Activated T-helper 9 cell treated with anti-CD3 and anti-CD28 coated beads, Interleukin-2, amount 50 U/mL, for 16 hours (primary cell): ENCODE measurements at places on chromosomes 16 and 17.

DNA sequence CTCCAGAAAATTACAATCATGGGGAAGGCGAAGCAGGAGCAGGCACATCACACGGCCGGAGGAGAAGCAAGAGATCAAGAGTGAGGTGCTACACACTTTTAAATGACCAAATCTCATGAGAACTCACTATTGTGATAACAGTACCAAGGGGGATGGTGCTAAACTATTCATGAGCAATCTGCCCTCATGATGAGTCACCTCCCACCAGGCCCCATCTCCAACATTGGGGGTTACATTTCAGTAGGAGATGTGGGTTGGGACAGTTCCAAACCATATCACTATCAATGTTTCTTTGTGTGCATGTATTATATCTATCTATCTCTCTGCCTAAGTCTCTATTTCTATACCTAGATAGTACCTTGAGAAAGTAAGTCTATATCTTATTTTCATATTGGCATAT is 724.8 kb downstream of the CDH11 start:
- no peak for DNase-seq

DNA sequence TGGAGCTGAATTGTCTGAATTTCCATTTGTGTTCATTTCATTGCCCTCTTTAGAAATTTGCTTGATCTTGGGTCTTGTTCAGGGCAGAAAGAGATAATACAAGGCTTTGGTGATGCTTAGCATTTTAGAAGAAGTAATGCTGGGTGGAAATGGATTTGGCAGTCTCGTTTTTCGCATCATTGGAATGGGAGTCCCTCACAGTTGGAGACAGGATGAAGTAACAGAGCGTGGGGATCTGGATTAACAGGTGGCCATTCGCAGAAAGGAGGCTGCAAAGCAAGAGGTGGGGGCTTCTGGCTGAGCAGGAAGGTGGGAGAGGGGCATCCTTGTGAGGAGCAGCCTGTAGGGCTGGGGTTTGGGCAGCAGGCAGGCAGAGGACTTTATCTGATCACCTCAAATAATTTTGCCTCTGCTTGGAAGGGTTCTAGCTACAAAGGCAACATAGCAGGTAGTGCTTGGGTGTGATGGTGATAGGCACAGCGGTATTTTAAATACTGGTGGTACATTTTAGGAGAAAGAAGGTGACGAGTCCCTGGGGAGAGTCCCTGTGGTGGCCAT is 17.0 kb downstream of the KSR1 start:
- no peak for DNase-seq

GRCh38 chr16:12750554-12750918 is 53.2 kb downstream of the CPPED1 start:
- no peak for DNase-seq

DNA sequence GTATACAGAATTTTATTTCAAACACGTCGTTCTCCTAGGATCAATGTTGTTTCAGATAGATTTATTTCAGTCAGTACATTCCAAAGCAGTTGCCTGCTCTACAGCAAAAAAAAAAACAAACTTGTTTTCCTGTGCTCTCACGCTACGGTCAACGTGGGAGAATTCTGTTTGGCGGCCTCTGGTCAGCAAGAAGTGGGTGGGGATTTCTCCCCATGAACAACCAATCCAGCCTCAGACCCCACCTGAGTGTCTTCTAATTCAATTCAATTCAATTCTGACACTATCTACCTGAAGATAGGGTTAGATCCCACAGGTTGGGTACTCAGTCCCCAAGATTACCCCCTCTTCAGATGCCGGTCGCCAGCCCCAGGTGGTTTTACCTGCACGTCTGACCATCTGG is 22.1 kb downstream of the C17orf58 start:
- DNase-seq = no peak

DNA sequence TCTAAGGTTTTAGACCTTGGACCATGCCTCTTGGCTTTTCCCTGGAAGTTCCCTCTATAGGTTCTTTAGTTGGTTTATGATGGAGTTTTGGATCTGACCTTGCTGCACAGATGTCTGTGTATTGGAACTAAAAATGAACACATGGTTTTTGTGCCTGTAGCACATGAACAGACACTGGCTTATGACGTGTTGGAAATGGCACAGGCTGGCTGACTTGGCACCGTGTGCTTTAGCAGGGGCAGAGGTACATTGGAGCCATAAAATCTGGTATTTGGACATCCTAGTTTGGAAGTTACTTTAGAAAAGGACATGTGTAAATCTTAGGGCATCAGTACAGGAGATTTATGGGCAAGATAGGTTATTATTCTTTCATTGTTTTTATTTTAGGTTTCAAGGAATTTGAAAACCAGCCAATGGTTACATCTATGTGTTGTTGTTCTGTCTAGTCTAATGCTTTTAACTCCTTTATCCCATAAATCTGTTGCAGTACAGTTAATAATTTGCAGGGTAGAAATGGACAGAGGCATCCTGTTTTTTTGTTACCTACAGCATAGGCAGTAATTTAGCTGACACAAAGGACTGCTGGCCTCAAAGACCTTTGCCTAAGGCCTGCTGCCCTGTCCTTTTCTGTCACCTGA is 6.0 kb downstream of the SOCS7 start:
- no peak for DNase-seq

DNA sequence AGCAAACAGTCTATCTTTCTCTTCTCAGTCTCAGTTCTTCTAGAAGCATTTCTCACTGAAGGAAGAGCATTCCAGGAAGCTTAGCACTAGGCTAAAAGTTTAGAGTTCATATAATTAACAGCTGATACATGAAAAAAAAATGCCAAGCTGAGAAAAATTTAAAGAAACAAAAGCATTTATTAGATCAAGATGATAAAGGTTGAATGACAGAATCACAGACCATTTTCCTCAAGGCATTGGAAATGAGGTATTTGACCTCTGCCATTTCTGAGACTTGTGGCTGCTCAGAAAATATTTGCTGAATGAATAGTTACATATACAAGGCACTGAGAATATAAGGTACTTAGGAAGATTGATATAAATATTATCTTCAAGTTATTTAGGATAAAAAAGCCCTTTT is 901.6 kb upstream of the GOT2 start:
- DNase-seq = no peak

GRCh38 chr17:81890447-81891302 is 711 bp downstream of the ALYREF start:
- no peak for DNase-seq

DNA sequence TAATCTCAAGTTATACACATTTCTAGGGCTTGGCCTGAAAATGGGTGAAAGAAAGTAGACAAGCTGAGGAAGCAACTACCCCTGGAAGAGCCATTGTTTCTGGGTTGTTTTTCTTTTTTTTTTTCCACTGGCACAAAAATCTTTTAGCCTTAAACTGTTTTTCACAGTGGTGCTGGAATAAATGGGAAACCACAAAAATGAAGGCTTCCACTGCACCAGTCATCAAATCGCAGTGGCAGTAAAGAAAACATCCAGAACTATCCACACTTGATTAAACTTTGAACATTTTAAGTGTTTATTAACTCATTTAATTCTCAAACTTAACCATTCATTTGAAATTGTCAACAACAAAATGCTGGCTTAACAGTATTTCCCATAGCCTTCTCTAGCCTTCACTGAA is 14.3 kb downstream of the CMTM4 start:
- no peak for DNase-seq

DNA sequence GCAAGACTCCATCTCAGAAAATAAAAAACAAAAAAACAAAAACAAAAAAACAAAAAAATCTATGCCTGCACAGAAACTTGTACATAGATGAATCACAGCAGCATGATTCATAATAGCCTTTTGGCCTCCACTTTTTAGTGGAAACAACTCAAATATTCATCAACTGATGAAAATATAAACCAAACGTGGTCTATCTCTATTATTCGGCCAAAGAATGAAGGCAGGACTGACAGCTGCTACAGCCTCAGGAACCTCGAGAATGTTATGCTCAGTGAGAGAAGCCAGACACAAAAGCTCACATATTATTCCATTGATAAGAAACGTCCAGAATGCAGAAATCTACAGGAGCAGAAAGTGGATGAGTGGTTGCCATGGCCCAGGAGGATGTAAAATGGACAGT is 19.8 kb downstream of the PPL start:
- no peak for DNase-seq

DNA sequence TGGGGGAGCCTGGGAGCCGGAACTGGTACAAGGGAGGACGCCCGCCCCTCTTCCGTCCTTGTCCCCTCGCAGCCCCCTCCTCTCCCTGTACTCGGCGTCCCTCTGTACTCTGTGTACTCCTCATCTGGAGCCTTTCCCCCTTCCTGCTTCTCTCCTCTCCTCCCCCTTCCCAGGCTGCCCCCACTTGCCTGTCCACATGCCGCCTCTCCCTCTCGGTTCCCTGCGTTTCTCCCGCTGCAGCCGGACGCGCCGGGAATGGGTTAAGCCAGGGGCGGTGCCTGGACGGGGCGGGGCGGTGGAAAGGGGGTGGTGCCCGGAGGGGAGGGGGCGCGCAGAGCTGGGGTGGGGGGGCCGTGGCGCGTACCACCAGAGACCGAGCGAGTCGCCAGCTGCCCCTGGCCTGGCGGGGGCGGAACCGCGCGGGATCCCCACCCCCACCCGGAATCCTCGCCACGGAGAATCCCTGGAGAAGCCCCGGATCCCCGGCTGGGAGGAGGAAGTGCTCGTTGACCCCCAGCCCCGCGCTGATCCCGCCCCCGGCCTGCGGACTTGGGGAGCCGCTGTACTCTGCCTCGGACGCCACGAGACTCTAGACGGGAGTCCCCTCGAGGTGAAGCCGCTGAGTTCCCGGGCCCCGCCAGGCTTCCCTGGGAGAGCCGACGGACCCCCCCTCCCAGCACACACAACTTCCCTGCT is 22.6 kb downstream of the GJD3 start:
- DNase-seq = no peak

GRCh38 chr17:58364270-58364942 is 12.4 kb upstream of the SUPT4H1 start:
- DNase-seq = no peak

DNA sequence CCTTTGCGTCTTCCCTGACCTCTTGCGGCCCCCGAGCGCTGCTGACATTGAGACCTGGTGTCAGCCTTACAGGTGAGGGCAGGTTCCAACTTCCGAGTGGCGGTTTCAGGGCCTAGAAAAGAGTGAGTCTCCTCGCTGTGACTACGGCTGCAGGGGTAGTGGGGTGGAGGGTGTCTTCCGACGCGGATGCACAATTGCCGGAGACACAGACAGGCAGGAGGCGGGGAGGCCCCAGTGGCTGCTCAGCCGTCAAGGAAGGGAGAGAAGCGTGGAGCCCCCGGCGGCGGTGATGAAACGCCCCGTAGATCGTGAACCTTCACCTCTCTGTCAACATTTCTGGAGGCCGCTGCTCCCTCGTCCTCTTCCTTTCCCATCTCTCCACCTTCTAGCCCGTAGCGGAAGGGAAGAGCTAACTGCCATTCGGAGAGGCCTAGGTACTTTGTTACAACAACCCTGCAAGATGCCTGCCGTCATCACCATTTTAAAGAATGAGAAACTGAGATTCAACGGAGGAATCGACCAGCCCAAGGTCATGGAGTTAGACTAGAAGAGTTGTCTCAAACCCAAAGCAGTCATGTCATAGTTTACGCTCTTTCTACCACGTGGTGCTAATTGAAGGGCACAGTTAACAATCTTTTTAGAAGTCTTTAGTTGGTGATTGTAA is 485 bp downstream of the DNAJA3 start:
- DNase-seq = no peak

- DNase-seq = no peak
Observed at GRCh38 chr17:42286411-42287221, 1.7 kb upstream of the STAT5A start.

DNA sequence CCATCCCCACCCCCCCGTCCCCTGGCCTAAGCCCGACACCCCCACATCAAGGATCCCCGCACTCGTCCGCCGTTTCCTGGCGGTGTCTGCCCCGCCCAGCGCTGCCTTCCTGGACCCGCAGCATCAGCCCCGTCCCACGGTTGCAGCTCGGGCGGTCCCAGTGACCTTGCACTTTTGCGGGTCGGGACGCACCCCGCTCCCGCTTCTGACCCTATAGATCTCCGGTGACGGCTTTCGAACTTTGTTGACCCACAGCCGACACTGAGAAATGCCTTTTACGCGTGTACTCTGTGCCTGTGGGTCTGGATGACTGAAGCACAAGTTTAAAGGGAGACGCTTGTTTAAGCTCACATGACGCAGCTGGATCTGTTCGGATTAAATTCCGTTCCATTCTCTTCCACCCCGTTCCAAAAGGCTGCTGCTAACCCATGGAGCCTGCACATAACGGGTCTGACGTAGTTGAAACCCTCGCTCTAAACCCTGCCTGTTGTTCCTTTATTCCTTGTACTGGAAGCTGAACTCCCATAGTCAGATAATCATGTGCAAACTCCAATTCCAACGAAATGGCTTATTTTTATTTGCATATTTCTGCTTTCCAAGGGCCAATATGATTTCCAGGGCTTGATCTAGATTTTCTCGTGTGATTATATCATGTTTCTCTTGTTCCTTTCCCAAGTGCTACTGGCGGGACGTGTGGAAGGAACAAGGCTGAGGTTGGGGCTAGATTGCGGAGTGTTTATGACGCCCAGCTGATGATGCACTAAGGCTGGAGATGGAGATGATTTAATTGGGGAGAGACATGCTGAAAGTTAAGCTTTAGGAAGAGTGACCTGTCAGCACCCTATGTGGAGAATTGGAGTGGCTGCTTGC is 834 bp downstream of the FLYWCH1 start:
- peak; percentile 15 for DNase-seq

DNA sequence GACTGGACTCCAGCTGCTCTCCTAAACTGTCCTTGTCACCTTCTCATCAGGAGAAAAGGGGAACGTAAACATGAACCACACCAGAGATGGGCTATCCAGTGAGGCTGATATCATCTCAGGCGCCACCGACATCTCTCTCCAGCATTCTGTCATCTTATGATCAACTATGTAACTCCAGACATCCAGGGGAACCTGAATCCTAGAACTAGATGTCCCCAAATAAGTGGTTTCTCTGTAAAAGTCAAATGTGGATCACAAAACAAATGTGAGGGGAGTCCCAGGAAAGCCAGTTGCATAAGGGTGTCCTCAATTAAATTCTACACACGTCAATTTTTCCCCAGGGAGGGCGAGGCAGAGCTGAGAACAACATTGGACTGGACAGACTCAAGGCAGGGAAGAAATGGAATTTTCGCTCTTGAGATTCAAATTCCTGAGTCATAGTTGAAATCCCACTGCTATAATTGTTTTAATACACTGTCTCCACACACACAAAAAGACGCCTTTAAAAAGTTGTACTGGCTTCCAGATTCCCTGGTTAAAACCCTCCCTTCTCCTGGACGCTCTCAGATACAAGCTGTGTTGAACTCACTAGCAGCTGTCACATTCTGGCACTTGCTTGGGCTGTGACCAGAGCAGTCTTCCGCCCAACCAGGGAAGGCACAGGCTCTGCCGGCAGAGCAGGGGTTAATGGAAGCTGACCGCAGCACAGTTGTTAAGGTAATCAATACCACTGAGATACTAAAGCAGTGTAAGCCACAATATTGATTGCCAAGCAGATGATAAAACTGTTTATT is 62.6 kb downstream of the ZFHX3 start:
- no peak for DNase-seq
